BJ (cell line): ENCODE measurements at places on chromosomes 3 and 15.

GRCh38 chr3:133054586-133054985, 16.4 kb downstream of the TMEM108 start:
- no peak for DNase-seq

- DNase-seq, result no peak
These were observed 64.3 kb downstream of the NSUN3 start for GRCh38 chr3:94127115-94127514.

DNA sequence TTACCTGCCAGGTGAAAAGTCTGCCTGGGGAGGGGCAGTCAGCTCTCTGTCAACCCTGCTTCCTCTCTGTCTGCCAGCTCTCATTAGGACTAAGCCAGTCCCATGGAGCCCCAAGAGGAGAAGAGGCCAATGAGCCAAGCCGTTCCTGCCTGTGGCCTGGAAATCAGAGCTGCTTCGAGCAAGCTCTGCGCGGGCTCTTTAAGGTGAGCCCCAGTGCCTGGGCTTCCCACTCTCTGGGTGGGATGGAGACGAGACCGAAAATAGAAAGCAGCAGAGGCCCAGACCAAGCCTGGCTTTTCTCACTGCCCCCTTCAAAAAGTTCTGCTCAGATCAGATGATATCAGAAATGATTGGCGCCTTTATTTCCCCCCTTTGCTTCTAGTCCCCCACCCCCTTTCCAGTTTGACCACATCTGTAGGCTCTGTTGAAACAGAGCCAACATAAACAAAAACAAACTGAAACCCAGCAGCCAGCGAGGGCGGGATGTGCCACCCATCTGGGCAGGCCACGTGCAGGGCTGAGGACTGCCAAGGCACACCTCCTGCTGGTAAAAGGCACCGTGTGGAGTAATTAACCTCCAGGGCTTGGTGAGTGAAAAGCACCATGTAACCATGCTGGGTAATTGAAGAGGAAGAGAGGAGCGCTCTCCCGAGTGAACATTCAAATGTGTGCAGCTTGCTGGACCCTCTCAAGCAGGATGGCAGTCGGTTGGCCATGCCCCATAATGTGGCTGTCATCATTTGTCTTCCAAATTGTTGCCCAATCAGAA, 471.0 kb upstream of the PROK2 start:
- DNase-seq, result no peak

DNA sequence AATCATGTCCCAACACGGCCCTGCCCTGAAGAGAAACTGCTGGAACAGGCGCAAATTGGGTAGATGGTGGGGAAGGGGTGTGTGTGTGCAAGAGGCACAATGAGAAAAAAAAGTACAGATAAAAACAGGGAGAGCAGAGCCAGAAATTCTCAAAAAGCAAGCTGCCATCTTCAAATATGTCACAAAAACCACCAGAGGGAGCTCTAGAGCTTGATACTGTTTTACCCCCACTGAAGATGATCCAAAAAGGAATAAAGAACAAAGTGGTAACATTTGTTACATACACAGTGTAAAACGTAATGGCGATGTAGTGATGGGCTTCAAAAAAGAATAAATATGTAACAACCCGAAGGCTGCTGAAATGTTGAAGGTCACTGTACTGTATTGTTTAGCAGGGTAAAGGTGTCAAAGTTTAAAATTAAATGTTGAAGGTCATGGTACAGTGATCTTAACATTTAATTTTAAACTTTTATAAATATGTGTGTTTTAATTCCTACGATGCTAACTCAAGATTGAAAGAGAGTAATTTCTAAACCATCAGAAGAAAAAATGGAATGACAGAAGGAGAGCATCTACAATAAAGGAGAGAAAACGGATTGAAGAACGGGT, 6.0 kb downstream of the SNRPA1 start:
- no peak for DNase-seq

GRCh38 chr3:59680919-59681318, 631.1 kb upstream of the CFAP20DC start:
- no peak for DNase-seq

GRCh38 chr3:123347691-123348264, 101.1 kb downstream of the ADCY5 start:
- DNase-seq, result no peak

DNA sequence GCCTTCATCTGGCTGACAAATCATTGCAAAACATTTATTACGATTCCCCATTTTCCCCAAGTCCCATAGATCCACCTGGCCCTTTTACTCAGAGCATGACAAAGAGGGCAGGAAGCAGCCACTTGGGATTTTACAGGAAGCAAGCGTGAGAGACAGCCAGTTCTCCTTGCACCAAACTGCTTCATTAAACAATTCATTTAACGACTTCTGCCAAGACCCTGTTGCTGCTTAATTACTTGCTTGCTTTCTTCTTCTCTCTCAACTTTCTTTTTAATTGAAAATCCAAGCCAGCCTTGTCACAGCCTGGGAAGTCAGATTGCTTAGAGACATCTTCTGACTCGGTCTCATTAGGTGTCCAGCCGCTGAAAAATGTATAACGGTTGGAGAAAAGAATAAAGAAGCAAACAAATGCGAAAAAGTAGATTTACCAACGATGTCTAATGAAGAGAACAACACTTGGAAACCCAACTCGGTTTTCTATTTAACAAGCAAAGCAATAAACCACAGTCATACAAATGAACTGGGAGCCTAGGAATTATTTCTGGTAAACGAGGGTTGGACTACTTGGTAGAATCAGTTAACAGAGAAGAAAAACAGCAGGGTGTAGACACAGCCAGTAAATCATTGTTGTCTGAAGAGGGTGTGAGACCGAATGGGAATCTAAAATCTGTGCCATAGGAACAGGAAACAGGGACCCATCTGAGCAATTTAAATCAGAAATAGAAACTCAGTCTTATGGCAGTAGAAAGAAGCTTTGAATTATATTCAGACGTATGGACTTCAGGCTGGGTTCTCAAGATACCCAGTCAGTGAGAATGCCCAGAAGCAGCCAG, 298.3 kb downstream of the LRRC3B start:
- DNase-seq, result no peak

DNA sequence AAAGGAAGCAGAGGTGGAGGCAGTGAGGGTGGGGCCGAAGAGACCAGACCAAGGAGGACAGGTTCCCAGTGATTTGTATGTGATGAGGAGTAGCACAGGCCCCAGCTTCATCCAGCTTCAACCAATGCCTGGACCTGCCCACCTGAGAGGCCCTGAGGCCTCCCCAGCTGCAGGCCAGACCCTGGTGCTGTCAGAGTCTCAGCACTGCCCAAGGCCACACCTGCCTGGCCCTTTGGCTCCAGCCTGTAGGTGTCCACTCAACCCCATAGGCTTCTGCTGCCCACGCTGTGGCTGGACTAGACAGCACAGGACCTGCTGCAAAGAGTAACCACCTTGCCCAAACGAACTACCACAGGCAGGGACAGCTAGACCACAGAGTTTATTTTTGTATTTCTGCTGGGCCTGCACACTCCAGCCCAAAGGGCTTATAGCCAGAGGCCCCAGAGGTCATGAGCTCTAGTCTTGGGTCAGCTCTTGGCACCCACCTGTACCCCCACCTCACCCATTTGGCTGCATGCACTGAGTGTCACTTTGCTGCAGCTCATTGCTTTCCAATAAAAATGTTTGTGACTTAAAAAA, 81.9 kb upstream of the CDV3 start:
- no peak for DNase-seq

- no peak for DNase-seq
These were observed 30.1 kb upstream of the RAD51 start for GRCh38 chr15:40664909-40665308.

- DNase-seq, result no peak
These were observed 158.0 kb downstream of the CTNNB1 start for GRCh38 chr3:41357271-41357670.

DNA sequence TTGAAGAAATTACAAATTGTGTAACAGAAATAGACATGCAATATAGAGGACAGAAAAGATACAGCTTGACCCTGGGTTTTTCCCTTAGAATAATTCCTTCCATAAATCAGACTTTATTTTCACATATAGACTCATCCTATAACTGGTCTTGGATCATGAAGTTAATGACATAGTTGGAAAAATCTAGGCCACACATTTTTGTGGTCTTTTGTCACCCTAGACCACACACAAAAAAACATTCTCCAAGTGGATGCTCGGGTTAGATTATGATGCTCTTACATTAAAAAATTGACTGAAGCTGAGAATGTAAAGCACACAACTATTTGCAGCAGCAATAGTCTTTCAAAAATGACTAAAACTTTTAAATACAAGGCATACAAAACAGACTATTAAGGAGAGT, 7.5 kb upstream of the PLA2G4D start:
- no peak for DNase-seq

GRCh38 chr15:49741712-49742111, 120.9 kb downstream of the DTWD1 start:
- DNase-seq, result no peak

DNA sequence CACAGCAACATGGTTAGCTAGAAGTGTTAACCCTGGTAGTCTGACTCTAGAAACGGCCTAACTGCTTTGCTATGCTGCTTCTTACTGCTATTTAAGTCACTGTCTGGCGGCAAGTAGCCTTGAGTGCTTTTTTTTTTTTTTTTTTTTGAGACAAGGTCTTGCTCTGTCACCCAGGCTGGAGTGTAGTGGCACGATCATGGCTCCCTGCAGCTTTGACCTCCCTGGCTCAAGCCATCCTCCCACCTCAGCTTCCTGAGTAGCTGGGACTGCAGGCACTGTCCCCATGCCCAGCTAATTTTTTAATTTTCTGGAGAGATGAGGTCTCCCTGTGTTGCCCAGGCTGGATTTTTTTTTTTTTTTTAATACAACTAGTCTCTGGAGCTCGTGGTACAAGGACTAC, 93.2 kb downstream of the ITPR1 start:
- DNase-seq, result no peak
